ENCODE measurements at places on chromosomes 5 and 9. TPM values are rescaled to one million over a fixed set of nuclear protein-coding genes. Genes with fewer than 3 reads are reported as not detected.

DNA sequence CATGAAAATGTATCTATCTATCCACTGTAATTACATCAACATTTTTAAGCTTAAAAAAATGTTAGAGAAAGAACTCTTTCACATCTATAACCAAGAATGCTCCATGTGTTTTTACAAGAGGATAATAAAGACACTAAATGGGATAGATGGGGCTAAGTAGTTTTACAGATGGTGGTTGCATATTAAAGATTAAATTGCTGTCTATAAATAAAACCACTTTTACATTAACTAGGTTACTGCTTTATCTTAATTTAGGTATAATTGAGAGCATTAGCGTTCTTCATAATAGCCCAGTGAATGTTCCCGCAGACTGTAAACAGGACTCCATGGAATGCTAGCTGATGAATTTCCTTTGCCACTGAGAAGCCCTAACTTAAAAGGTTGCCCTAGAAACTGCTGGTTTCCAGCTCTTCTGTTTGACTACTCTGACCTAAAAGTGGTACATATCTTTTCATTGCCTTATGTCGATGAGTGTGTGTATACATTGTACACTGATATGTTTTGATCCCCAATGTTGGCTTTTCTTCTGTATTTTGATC, 117.9 kb downstream of the SGCD start:
- DNase-seq, result no peak

DNA sequence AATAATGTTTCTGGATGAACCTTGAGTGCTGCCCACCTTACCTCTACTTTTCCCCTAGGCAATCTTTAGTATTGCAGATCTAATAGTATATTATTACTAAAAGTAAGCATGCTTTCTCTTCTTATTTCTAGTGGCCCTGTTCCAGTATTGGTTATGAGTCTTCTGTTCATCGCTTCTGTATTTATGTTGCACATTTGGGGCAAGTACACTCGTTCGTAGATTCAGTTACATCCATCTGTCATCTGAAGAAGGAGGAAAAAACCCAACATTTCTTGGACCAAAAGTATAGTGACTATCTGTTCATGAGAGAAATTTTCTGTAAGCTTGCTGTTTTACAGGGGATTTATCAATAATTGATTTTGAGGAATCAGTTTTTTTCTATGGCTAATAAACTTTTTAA, 8.1 kb downstream of the SEC61B start:
- DNase-seq, result no peak

DNA sequence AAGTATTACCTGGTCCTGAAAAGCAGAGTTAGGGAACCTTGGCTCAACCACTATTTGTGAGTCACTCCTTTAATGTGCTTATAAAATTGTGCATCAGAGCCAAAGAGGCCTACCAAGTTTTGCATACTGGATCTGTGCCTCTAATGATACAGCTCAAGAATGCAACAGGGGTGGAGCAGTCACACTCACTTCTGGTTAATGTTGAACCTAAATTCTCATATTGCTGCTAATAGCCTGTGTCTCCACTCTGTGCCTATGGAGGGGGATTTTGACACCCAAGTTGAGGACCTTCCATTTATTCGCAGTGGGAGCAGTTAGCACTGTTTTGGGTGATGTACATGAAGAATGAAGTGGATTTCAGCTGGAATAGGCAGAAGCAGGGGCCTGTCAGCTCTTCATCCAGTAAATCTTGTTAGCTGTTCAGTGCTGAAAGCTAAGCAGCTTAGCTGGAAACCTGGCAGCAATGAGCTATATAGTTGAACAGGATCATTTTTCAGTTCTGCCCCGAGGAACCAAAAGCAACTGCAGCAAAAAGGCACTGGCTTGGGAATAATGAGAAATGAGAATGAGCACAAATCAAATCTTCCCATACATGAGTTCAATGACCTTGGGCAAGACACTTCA, 9.7 kb downstream of the SH3TC2 start:
- no peak for DNase-seq

- no peak for DNase-seq
Observed at GRCh38 chr9:133861692-133862091, 123.5 kb upstream of the SARDH start.

GRCh38 chr9:77563174-77563573, 84.9 kb downstream of the GNA14 start:
- no peak for DNase-seq

NME5 gene
- 2.0 TPM for total RNA-seq

DNA sequence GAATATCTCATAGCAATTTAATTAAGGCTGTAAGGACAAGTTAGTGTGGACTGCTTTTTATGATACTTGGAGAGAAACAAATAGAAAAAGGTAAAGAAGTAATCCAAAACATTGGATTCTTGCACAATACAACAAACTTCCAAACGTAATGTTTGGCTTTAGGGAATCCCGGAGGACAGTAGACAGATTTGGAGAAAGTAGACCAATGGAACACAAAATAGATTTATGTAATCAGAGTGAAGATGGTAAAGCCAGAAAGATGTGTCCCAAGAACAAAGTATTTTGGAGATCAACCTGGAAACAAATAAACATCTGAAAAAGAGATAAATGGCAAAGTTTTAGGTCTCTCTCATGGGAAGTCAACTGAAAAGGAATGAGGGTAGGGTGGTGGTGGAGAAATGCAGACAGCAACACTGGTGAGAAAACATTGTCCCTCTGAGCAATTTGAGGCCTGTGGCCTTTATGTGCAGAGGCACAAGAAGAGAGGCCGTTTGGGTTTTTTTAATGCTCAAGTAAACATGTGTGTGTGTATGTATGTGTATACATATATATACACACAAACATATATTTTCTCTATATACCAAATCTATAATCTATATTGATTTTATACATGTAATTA, 620.6 kb downstream of the PDE4D start:
- DNase-seq, result no peak

ARHGEF39 gene
- 0.48 TPM for total RNA-seq

DNA sequence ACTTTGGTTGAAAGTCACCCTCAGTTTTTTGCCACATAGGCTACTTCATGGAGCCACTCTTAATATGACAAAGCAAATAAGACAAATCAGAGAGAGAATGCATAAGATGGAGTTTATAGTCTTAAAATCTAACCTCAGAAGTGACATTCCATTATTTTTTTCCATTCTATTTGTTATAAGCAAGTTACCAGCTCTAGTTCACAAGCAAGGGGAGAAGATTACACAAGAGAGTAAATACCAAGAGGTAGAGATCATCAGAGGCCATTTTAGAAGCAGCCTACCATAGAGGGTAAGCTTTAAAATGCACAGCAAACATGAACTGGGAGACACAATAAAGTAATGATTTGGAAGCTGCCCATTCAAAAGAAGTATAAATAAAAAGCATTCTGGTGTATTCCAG, 651.3 kb upstream of the MEF2C start:
- DNase-seq, result no peak

IGFBPL1 gene
- total RNA-seq, result 0.30 TPM

GRCh38 chr5:133924221-133924920, 44.1 kb downstream of the C5orf15 start:
- no peak for DNase-seq

GRCh38 chr5:154168395-154168794, 22.1 kb upstream of the GALNT10 start:
- no peak for DNase-seq

KCNIP1 gene
- total RNA-seq, result 0.57 TPM

ABO gene
- 2.0 TPM for total RNA-seq

- DNase-seq, result no peak
Observed at GRCh38 chr9:11194246-11194645, 581.4 kb upstream of the PTPRD start.

DNA sequence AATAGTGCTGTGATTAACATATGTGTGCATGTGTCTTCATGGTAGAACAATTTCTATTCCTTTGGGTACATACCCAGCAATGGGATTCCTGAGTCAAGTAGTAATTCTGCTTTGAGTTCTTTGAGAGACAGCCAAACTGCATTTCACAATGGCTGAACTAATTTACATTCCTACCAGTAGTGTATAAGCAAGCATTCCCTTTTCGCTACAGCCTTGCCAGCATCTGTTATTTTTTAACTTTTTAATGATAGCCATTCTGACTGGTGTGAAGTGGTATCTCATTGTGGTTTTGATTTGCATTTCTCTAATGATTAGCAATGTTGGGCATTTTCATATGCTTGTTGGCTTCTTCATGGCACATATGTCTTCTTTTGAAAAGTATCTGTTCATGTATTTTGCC, 308.5 kb downstream of the ARRDC3 start:
- no peak for DNase-seq

- DNase-seq, result no peak
Observed at GRCh38 chr5:41346609-41347008, 133.3 kb upstream of the C6 start.

LCP2 gene
- 6.2 TPM for total RNA-seq

- DNase-seq, result no peak
Observed at GRCh38 chr5:39658866-39659265, 234.1 kb upstream of the DAB2 start.

- DNase-seq, result no peak
Observed at GRCh38 chr5:26492906-26493459, 545.4 kb downstream of the CDH9 start.

DNA sequence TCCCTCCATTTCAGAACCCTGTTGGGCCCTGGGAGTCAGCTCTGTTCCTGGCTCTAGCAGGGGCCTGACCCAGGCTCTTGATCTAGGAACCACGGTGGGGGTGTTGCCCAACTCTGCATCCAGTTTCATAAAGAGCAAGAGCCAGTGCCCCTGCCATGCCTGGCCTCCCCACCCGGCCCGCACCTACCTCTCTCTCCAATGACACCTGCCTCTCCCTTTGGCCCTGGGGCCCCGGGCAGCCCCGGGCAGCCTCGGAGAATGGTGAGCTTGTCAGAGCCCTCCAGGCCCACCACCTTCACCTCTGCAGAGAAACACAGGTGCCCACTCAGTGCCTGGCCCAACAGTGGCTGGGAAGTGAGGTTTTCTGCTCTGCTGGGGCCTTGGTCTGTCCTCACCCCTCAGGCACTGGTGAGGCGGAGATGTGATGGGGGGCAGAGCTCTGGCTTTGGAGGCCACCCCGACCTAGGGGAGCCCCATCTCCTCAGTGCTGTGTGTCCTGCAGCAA, 1.5 kb downstream of the FCN1 start:
- peak; percentile 77 for DNase-seq

GRCh38 chr9:136624184-136624951, 38.3 kb upstream of the EGFL7 start:
- DNase-seq, result no peak

GRCh38 chr5:13704396-13704795, 240.1 kb downstream of the DNAH5 start:
- no peak for DNase-seq

DNA sequence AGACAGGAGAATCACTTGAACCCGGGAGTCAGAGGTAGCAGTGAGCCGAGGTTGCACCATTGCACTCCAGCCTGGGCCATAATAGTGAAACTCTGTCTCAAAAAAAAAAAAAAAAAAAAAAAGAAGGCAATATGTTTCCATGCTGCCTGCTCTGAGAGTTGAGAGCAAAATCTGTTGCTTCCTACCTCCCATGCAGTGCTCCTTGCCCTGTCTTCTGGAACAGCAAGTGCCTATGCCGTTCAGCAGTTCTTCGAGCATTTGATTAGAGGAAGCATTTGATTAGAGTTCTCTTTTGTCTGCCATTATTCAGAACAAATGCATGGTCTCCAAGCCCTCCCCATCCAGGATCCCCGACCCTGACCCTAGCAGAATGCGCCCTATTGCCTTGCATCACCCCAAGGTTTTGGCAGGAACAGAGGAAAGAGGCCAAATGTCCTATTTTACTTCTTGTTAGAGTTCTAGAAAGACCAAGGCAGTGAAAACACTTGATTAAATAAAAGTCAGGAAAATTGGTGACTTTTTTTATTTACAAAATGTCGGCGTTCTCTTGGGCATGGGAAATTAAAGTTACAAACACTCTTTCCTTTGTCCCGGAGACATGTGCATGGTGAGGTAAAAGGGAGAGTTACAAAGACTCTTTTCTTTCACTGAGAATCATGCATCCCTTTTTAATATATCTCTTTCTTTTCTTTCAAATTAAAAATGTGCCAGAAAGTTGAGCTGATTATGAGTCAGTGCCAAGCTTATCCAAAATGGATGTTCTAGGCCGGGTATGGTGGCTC, 27.8 kb upstream of the FSD1L start:
- no peak for DNase-seq

SPRY4 gene
- total RNA-seq, result 20.6 TPM

DNA sequence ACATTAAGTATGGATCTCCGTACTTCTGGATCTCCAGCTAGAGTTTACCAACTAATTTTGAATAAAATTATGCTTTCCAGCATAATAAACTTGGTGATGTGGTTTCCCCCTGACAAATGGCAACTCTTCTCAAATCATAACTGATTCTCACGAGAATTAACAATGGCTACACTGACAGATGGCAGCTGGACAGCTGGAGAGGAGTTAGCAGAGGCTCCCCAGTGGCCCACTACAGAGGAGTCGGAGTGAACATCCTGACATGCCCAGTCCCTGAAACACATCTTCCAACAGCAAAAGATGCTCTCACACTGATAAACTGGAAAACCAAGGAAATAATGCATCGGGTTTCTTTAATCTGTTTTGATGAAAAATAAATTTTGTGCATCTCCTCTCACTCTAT, 239.6 kb downstream of the MAN2A1 start:
- no peak for DNase-seq

GRCh38 chr5:122404018-122404417, 92.0 kb downstream of the SNCAIP start:
- no peak for DNase-seq

Measured in cardiac septum (tissue), 1 donor.